ENCODE measurements at places on chromosomes 4 and X. TPM values are rescaled to one million over a fixed set of nuclear protein-coding genes. Genes with fewer than 3 reads are reported as not detected.
A peak's percentile ranks its signal among the peaks of the same experiment; 100 is the strongest.

Gene SPANXC
- not detected for total RNA-seq

Gene FREM3
- 0.10 TPM for total RNA-seq

Gene KLF8
- total RNA-seq: 10.4 TPM

Gene BEX4
- 28.6 TPM for total RNA-seq

Gene PPP1R2C
- total RNA-seq: not detected

Gene TIGD4
- total RNA-seq: 0.99 TPM

Gene ZDHHC9
- total RNA-seq: 19.0 TPM

Gene CLDN22
- not detected for total RNA-seq

- no peak for DNase-seq
These were observed 120.3 kb downstream of the ARHGEF9 start for GRCh38 chrX:63664741-63665140.

- DNase-seq: no peak
These were observed 46.1 kb upstream of the BMPR1B start for GRCh38 chr4:94711635-94712034.

- no peak for DNase-seq
These were observed 215.4 kb downstream of the UGT8 start for GRCh38 chr4:114813961-114814360.

GRCh38 chrX:6175914-6176313, 52.8 kb downstream of the NLGN4X start:
- DNase-seq: no peak

GRCh38 chr4:70833675-70834074, 6.0 kb downstream of the GRSF1 start:
- DNase-seq: no peak

DNA sequence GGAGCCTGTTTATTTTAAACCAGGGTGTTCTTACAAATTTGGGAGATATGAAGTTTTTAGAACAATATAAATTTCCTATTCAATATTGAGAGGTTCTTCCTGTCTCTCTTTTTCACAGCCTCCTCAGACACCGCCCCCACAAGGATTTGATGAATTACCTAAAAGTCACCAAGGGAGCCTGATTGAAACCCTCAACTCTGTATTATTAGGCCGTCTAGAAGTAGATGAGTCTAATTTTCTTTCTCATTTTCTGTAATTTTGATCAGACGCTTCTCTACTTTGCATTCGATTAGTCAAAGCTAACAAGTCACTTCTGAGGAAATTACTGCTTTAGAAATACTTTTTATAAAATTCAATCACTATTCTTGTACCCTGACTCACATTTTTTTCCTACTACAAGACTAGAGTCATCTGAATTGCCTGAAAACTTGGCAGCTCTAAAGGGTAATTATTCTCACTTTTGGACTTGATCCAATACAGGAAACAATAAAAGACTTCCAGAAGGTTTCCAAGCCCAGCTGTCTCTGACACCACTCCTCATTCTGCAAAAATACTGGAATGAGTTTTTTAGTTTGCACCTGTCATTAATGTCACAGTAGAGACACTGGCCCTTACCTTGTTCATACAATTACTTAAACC, 111.2 kb downstream of the ELOVL6 start:
- DNase-seq: peak; percentile 62

GRCh38 chr4:53101191-53101581, 239.1 kb downstream of the RASL11B start:
- DNase-seq: peak; percentile 27

DNA sequence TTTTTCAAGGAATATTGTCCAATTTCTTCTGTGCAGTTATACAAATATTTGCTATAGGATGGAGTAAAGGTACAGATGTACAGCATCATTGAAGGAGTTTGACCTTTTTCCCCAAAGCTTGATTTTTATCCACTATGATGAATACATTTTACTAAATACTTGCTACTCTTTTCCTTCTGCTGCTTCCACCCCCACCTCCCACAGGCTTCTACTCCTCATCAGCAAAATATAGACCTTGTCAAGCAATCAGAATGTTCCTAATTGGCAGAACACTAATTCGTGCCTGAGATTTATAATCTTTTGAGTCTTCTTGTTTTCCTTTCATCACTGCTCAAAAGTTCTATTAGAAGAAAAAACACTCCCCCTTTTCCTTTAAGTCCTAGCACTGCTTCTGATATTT, 3.8 kb upstream of the THAP9 start:
- DNase-seq: no peak

GRCh38 chr4:168551211-168551610, 54.4 kb downstream of the PALLD start:
- no peak for DNase-seq

DNA sequence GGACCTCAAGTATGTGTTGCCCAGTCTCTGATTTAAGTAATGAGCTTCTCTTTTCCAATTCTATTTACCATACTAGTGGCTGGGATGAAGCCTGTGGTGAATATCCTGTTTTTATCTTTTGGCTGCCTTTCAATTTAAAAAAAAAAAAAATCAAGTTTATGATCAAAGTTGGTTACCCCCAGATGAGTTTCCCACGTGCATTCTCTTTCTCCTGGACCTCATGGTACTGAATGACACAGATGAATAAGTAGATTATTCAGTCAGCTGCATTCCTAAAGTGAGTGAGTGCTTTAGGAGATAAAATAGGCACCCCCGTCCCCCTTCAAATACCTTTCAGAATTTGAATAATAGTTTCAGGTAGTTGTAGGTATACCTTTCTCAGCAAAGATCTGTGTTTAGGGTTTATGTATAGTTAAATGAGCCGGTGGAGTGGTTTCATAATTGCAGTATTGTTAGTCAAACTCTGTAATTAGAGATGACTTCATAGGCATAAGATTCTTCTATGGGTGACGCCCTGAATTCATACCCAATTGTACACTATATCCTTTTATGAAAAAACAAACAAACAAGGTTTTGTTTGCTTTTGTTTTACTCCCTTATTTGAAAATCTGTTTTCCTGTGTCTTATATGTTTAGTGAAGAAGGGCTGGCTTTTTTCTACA, 41.9 kb downstream of the PLS3 start:
- DNase-seq: no peak

DNA sequence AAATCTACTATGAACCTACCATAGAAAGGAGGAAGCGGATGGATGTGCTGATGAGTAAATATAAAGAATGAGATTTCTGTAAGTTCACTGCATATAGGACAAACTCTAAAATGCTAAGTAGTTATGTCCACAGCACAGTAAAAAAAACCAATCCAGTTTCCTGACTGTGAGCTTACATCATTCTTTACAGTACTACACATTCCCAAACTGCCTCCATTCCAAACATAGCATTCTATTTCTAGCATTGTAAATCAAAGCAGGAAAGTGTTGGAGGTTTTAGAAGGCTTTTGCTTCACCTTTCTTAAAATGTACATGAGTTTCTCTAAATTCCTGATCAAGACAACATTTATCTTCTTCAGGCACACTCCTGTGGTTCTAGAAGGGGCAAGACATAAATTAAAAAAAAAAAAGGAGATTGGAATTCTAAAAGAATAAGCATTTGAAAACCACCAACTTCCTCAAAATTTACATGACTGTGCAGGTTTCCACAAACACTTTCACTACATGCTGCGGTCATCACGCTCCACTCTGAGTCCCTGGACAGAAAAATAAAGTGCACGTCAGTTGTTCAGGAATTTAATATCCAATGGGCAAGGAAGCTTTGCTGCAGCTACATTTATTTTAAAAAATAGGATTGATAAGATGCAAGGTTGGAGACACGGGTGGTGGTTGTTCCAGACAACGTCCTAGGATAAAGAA, 297.6 kb upstream of the STS start:
- no peak for DNase-seq

GRCh38 chrX:107935664-107936433, 46.3 kb downstream of the TEX13B start:
- peak; percentile 10 for DNase-seq

DNA sequence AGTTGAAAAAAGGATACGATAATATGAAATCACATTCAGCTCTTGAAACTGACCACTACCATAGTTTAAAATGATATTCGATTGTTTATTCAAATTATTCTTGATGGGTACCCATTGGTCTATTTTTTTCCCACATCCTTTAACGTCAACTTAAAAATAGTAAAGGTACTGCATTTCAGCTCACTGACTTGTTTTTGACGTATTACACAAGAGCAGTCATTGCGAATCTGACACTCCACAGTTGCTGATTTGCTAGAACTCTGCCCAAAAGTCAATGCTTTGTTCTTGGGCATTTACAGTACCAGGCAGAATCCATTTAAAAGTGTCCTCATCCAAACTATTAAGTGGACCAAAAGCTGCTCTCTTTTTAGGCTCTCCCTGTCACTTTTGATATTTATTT, 1.2 kb upstream of the PDS5A start:
- DNase-seq: no peak

DNA sequence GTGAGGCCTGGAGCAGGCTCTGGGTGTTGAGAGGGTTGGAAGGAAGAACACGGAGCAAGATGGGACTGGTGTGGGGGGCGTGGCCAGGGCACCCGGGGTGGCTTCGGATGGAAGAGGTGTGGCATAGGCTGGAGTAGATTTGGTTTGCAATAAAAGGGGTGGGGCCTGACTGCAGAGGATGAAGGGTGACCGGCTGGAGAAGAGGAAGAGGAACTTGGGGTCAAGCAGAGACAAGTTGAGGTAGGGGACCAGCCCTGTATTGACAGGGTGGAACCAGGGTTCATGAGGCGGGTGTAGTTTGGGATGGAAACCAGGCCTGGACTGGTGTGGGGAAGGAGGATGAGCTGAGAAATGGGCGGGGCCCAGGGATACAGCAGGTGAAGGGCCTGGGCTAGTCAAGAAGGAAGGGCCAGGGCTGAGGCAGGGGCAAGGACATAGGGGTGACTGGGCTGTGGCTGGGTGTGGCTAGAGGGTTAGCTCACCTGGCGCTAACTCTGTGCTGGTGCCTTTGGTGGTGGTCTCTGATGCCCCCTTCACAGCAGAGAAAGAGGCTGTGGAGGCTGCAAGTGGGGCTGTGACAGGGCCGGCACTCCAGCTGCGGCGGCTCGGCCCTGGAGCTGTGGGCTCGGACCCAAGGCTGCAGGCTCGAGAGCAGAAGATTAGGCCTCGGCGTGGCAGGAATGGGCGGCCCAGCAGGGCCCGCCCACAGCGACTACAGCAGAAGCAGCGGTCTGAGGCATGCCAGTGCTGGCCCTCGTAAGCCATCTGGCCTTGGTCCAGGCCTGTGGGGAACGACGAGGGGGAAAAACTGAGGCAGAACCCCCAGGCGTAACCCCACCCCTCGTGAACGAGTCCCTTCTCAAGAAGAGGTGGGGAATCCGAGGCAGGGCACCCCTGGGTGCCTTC, 5.0 kb downstream of the PLP2 start:
- DNase-seq: no peak

GRCh38 chr4:54683616-54684346, 26.0 kb downstream of the KIT start:
- no peak for DNase-seq

DNA sequence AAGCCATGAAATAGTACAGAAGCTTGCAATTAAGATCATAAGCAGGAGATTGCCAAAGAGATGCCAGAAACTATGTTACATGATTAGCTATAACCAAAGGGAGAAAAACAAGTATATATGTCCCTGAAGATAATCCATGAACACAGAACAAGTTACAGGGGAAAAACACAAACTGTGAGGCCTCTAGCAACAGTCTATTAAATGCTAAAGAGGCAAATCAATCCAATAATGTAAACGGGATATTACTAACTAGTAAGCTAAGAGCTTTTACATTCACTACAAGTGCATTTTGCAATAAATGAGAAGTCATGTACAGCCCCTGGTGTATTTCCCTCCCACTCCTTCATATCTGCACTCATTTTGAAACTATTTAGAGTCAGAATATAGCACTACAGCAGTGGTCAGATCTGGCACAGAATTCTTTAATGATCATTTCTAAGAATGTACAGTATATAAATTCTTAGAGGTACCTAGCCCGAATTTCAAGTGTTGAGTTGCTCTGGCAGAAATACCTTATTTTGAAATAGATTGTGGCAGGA, 449.8 kb upstream of the SMIM31 start:
- no peak for DNase-seq

GRCh38 chr4:8832113-8832915, 39.3 kb downstream of the HMX1 start:
- no peak for DNase-seq

- DNase-seq: peak; percentile 45
These were observed 260.9 kb downstream of the GLUD2 start for GRCh38 chrX:121308276-121308805.

- no peak for DNase-seq
These were observed 60.4 kb downstream of the CCNI start for GRCh38 chr4:77015390-77015789.

DNA sequence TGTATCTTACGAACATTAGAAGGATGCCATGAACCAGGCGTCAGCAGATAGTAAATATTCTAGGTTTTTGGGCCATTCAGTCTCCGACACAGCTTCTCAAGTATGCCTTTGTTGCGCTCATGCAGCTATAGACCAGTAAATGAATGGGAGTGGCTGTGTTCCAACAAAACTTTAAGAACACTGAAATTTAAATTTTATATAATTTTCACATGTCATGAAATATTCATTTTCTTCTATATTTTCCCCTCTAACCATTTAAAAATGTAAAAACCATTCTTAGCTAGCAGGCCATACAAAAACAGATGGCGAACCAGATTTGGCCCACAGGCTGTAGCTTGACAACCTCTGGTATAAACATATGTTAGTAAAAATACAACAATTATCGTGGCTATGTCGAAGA, 151.8 kb upstream of the KIT start:
- DNase-seq: no peak

GRCh38 chrX:4315891-4316290, 602.4 kb upstream of the PRKX start:
- no peak for DNase-seq

DNA sequence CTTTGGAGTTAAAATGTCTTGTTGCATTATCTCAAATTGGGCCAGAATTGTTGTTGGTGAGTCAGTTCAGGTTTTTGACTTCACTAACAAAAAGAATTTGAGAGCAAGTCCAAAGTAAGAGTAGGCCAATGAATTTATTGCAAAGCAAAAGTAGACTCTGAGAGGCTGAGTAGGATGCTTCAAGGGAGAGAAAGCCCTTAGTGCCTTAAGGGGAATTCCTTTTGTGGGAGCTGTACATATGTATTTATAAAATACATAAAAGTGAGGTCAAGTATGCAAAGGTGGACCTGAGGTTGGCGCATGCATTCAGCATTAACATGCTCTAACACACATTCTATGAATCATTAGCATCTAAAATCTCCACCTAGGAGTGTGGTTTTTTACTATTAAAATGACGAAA, 565.4 kb downstream of the GRXCR1 start:
- DNase-seq: no peak

- DNase-seq: no peak
These were observed 48.6 kb downstream of the WFS1 start for GRCh38 chr4:6318206-6318605.

DNA sequence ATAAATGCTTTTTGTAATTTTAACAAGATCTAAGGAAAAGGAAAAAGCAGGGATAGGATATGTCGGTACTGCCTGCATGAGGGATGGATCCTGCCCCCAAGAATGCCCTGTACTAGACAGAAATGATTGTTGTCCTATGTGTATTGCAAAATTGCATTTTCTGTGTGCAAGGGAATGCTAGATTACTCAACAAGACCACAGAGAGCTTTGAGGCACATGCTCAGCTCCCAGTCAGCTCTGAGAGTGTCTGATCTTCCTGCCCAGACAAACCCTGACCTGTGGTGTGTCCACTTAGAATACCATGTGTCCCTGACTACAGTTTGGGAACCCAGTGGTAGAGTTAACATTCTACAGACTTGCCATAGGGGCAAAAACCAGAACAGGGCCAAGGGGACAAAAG, 129.2 kb upstream of the PAK3 start:
- no peak for DNase-seq
